Stimulated activated CD4-positive, alpha-beta T cell treated with anti-CD3 and anti-CD28 coated beads, Interleukin-1b, Interleukin-23, amount 100 ng/mL, for 1 hour (primary cell): ENCODE measurements at places on chromosomes 4 and X.

DNA sequence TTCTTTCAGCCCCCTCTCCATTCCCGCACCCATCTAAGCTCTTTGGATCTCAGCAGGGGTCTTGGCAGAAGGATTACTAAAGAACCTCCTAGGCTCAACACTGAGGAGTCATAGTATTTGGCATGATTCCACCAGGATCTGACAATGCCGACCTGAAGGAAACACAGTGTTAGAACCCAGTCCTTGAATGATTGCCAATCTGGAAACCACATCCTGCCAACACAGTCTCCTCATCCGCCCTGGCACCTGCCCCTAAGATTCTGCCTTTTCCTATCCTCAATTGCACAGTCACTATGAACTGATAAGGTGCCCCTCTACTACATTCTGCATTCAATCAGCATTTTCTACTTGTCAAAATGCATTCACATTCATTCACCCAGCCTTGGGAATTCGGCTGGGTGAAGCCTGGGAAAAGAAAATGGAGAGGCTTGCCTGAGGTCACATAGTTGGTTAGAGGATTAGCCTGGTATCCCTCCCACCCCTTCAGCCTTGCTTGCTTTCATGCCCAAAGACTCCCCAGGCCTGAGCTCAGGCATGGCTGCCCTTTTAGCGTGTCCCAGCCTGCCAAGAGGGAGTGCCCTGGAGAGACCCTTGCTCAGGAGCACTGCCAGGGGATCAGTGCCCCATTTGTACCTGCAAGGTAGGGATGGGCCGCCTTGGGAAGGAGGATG, 2.2 kb upstream of the CLDN2 start:
- no peak for DNase-seq

DNA sequence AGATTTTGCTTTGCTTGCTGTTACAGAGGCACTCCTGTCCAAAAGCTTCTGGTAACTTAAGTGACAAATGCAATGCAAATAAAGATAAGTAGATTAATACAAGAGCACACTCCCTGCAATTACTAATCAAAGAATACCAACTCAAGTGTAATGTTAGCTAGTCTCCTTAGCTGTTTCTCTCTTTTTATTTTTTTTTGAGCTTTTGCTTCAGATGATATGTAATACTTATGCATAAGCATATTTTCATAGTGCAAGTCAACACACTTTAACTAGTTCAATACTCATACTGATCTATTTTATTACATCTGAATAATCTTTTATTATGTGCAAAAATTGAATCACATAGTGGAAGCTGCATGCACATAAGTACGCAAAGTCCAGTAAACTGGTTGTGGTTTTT, 2.7 kb downstream of the SLC7A11 start:
- no peak for DNase-seq

DNA sequence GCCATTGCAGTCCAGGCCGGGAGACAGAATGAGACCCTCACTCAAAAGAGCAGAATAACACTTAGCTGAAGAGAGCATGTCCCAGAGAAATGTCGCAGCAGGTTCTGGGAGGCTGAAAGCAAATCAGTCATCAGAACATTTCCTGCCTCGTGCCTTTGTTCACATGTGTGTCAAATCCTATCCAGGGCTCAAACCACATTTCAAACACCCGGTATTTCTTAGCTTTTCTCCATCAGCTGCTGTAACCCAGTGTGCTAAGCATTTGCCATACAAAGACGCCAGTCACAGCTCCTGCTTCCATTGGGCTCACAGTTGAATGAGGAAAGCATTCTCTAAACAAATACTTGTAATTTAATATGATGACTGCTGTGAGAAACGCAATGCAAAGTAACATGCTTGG, 6.0 kb downstream of the PALLD start:
- DNase-seq: no peak

DNA sequence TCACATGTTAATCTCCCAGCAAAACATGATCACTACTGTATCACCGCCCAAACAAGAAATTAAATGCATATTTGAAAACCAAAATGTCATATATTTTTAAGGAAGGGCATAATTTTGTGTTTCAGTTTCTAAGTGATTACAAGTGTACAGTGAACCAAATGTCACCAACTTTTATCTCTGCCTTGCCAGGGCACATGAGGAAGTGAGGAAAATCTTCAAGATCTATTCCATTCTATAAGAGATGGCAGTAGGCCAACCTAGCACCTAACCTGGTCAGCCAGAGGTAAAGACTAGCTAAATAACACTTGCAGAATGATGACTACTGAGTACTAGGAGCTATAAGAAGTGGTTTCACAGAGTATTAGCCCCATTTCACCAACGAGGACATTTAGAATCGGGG, 107.2 kb downstream of the ATP11C start:
- DNase-seq: no peak

- no peak for DNase-seq
Measured at GRCh38 chrX:50643525-50644137, 170.4 kb downstream of the SHROOM4 start.

DNA sequence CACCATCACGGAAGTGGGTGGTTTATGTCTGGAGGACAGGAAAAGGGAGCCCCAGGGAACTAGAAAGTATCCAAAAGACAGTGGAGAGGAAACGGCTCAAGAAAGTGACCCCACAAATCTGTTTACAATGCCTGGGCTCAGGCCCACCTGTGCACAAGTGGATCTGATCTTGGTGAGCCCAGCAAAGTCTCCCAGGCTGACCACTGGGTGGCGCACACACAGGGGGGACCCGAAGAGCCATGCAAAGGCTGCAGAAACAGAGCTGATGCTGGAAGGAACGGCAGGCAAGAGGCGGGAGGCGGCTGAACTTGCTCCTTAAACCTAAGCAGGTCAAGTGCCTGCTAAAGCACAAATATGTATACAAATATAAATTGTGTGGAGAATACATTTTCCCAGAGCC, 9.6 kb downstream of the HAUS7 start:
- DNase-seq: no peak

DNA sequence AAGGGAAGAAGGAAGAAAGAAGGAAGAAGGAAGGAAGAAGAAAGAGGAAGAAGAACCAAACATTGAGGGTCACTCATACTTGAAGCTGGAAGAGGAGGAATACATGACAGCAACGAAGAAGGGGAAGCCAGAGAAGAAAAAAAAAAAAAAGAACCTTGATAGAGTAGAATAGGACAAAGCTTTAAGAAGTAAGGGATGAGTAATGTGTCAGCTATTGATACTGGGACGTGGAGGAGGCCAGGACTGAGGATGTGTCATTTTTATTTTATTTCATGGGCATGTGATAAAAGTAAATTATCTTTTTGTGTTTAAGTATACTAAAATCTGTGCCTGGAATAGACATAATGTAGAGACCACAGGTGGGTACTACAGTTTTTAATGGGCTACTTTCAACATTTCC, 6.4 kb downstream of the EDA2R start:
- no peak for DNase-seq

DNA sequence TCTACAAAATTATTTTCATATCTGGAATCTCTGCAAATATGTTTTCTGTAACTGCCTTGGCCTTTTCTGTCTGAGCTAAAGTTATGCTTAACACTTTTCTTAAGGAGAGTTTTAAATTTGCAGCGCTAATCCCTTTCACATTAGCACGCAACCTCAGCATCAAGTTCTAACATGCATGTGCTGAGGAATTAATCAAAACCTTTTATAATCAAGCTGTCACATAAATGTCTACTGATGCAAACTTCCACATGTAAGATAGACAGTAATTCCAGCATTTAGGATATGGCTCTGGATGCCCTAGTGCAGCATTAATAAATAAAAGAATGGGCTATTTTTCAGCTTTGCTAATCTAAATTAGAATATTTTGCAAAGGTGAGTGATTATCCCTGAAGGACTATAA, 17.5 kb upstream of the NEIL3 start:
- no peak for DNase-seq

DNA sequence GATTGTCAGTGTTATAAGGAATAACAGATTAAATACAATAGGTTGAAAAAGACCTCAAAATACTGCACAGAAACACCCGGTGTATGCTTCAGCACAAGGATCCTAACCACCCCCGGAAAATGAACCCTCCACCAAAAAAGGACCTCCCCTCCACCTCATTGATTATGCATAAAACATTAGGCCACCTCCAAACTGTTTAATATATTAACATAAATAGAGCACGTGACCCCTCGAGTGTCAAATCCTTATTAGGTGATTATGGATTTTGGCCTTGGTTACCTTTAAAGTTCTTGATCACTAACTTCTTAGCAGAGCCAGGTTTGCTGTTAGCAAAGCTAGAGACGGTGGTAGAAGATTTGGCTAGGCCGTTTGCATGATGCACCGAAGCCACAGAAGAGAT, 958 bp downstream of the CUL4B start:
- no peak for DNase-seq

- peak; percentile 3 for DNase-seq
Measured at GRCh38 chrX:135295238-135295943, 13.9 kb upstream of the ETDC start.

DNA sequence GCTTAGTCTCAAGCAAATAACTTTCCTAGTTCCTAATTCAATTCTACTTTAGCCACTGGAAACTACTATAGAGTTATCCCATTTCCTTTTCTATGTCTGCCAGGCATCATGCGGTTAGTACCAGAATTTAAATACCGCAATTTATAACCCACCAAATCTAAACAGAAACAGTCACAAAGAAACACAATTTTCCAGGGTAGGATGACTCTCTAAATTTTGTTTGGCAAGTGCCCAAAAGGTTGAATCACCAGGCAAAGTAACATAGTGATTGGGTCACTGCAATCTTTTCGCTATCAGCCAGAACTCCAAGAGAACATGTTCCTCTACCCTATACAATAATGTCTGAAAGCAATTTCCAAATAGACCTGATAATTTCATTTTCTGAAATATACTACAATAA, 240.2 kb upstream of the GRIA3 start:
- no peak for DNase-seq

- no peak for DNase-seq
Measured at GRCh38 chrX:140432346-140433175, 72.3 kb downstream of the SOX3 start.

DNA sequence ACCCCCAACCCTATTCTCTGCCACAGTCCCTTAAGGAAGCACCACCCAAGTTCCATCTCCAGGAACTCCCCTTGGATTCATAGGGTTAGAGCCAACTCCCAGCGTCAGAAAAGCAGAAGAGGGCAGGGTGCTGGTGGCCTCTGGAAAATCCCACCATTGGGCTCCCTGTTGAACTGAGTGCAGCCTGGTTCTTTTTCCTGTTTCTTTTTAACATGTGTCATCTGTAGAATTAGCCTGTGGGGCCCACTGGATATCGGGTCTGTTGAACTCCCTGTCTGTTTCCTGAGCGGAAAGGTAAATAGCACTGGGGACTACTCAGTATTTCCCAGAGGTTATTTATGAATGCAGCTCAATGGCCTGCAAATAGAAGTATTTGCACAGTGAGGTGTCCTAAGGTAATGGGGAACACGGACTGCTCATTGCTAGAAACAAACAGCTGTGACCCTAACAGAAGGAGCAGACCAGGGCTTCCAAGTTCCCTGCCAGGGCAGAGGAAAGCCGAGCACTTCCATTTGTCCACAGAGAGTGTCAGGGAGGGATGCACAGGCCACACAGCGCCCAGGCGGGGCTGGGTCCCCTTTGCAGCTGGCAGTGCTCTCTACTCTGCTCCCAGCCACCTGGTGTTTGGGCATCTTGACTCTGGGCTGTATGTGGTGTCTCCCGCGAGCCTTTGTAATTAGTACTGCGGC, 102.6 kb downstream of the FHDC1 start:
- DNase-seq: no peak

GRCh38 chr4:113762186-113763028, 869 bp upstream of the CAMK2D start:
- peak; percentile 96 for DNase-seq

DNA sequence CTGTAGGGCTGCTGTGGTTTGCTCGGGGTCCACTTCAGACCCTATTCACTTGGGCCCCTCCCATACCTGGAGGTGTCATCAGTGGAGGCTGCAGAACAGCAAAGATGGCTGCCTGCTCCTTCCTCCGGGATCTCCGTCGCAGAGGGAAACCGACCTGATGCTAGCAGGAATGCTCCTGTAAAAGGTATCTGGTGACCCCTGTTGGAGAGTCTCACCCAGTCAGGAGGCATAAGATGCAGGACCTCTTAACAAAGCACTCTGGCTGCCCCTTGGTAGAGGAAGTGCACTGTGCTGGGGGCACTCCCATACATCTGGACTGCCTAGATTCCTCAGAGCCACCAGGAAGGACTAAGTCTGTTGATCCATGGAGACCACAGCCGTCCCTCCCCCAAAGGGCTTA, 296.9 kb downstream of the GRID2 start:
- no peak for DNase-seq

DNA sequence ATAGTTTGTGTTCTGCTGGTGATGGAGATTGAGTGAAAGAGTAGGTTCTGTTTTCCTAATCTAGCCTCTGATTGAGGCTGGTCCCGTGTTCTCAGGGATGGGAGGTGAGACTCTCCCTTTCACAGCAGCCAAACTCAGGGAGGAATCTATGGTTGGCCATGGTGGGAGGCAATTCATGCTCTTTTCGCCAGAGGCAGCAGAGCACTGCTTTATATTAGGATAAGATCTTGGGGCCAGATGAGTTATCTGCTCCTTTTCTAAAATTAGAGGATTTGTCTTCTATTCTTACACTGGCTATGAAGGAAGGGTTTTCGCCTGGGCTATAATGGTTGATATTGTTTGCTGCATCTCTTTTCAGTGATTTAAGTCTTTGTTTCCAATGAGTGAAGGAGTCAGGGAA, 63.9 kb upstream of the NLGN4X start:
- DNase-seq: no peak

- DNase-seq: no peak
Measured at GRCh38 chr4:4693258-4693657, 151.4 kb upstream of the STX18 start.

GRCh38 chr4:174334628-174335027, 50.9 kb downstream of the CEP44 start:
- no peak for DNase-seq

DNA sequence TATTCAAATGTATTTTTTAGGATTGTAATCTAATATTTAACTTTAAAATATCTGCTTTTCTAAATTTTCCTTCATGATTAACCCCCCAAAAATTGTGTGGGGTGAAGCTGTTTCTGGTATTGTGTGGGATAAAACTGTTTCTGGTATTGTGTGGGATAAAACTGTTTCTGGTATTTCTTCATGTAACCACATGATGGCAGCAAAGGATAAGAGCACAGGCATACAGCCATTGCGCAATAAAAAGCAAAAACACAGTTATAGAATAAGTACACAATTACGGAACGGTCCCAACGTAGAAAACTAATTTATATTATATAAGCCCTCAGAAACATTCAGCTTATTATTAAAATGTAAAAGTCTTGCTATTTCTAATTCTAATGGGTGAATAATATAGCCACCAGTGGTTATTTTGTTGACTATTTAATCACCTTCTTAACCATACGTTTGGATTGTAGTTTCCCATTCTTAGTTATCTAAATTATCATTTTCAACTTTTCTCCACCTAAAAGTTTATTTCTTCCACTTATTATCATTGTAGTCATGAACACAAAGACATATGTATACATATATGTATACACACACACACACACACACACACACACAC, 333.9 kb upstream of the FSTL5 start:
- no peak for DNase-seq

GRCh38 chr4:26176598-26177149, 144.1 kb upstream of the RBPJ start:
- DNase-seq: no peak

GRCh38 chr4:121758925-121759568, 5.9 kb downstream of the SMIM43 start:
- no peak for DNase-seq
